ENCODE measurements at places on chromosomes 7 and 10. TPM values are rescaled to one million over a fixed set of nuclear protein-coding genes. Genes with fewer than 3 reads are reported as not detected.

GRCh38 chr7:80298201-80298600 lies 163.6 kb downstream of the GNAI1 start:
- DNase-seq, result no peak

DNA sequence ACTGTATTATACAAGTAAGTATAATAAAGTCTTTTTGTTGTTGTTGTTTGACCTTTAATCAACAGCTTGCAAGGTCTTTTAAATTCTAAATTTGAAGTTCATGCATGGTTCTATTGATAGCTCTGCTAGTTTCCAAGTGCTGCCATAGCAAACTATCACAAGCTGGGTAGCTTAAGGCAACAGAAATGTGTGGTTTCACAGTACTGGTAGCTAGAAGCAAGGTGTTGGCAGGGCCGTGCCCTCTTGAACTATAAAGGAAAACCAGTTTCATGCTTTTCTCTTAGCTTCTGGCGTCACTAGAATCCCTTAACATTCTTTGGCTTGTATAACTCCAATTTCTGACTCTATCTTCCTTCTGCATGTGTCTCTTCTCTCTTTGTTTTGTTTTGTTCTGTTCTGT lies 1021.9 kb upstream of the AUTS2 start:
- no peak for DNase-seq

GRCh38 chr7:151780631-151781030 lies 96.3 kb downstream of the PRKAG2 start:
- no peak for DNase-seq

DNA sequence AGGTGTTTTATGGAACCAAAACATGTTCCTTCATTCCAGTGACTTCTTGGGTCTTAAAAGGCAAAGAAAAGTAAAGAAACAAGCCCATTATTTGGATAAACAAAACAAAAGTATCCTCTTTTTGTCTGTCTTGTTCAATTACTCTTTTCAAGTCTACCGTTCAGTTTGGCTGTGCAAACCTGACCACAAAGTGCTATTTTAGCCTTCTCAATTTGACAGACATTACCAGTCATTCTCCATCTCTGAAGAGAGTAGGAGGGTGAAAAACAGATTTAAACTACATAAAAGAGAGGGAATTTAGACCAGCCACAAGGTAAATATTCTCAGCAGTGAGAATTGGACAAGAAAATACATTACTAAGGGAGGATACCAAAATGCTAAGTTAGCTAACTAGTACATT lies 145.2 kb downstream of the GRM3 start:
- no peak for DNase-seq

- DNase-seq, result no peak
Measured at GRCh38 chr7:101650579-101651081, 21.5 kb upstream of the MYL10 start.

- DNase-seq, result no peak
Measured at GRCh38 chr10:75283671-75284470, 48.1 kb upstream of the COMTD1 start.

- DNase-seq, result no peak
Measured at GRCh38 chr10:132339276-132339675, 7.3 kb downstream of the LRRC27 start.

GRCh38 chr7:101824440-101824839 lies 7.0 kb downstream of the CUX1 start:
- DNase-seq, result peak; percentile 21

- DNase-seq, result no peak
Measured at GRCh38 chr7:139656387-139656786, 121.4 kb downstream of the HIPK2 start.

GRCh38 chr7:71558806-71559613 lies 427.1 kb downstream of the GALNT17 start:
- no peak for DNase-seq

DNA sequence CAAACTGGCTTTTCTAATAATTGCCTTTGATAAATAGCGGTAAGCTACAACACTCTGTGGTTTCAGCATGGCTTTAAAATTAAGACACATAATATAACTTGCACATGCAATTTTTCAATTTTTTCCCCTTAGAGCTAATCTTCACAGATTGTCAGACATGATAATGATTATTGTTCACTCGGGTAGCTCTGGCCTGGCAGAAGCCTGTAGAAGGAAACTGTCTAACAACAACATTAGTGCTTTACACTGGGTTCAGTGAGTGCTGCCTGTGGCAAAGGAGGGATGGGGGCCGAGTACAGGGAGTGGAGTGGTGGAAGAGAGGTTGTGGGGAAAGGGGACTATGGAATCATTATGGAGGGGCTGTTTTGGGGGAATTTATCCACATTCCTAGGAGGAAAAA lies 67.2 kb upstream of the AUTS2 start:
- DNase-seq, result no peak

GRCh38 chr7:4715410-4715776 lies 33.3 kb downstream of the FOXK1 start:
- peak; percentile 75 for DNase-seq

DNA sequence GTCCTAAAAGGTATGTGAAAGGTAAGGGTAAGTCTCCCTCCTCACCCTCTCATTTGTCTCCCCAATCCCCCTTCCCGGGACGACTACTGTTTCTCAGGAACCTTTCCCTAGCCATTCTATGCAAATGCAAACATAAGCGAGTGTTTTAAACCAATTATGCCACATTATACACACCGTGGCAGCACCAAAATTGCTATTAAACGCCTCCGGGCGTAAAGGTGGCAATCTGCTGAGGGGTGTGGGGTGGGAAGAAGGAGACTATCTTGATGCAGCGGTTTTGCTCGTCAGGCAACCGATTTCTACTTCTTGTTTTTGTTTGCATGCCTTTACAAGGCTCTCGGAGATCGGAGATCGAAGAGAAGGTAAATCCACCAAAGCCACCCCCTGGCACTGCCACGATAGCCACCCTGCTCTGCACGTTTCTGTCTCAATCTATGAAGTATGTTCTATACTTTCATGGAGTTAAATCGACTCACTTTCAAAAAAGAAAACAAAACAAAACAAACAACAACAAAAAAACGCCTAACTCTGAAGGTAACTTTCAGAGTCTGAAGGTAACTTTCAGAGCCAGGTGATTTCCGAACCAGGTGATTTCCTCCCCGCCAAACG lies 46.0 kb upstream of the CDK1 start:
- DNase-seq, result no peak

OR2A42 gene
- total RNA-seq, result not detected

DNA sequence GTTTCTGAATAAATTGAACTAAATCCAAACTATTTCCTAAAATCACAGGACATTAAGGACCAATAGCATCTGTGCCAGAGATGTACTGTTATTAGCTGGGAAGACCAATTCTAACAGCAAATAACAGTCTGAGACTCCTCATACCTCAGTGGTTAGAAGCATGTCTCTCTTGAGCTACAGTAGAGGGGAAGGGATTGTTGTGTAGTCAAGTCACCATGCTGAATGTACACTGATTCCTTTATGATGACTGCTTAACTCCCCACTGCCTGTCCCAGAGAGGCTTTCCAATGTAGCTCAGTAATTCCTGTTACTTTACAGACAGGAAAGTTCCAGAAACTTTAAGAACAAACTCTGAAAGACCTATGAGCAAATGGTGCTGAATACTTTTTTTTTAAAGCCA lies 13.9 kb downstream of the MEST start:
- no peak for DNase-seq

DNA sequence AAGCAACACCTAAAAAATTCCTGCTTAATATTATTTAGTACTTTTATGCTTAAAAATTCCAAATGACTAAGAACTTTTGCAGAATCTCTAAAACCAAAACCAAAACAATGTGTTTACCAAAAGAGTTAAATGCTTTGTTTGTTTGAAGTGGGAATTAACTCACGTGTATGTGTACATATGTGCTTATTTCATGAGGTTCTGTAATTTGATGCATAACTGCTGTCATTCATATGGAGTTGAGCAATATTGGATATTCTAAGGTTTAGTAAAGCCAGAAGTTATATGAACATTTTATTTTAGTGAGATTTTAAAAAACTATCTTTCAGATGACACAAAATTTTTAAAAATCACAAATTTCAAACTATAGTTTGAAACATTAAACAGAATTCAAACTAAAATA lies 157.1 kb downstream of the PIP4K2A start:
- no peak for DNase-seq

GRCh38 chr10:120850911-120851865 lies at the start of gene WDR11:
Gene WDR11 (plus strand): TSS chr10:120851362. CDS start chr10:120851421, 59 bp downstream.
- peak; percentile 95 for DNase-seq

DNA sequence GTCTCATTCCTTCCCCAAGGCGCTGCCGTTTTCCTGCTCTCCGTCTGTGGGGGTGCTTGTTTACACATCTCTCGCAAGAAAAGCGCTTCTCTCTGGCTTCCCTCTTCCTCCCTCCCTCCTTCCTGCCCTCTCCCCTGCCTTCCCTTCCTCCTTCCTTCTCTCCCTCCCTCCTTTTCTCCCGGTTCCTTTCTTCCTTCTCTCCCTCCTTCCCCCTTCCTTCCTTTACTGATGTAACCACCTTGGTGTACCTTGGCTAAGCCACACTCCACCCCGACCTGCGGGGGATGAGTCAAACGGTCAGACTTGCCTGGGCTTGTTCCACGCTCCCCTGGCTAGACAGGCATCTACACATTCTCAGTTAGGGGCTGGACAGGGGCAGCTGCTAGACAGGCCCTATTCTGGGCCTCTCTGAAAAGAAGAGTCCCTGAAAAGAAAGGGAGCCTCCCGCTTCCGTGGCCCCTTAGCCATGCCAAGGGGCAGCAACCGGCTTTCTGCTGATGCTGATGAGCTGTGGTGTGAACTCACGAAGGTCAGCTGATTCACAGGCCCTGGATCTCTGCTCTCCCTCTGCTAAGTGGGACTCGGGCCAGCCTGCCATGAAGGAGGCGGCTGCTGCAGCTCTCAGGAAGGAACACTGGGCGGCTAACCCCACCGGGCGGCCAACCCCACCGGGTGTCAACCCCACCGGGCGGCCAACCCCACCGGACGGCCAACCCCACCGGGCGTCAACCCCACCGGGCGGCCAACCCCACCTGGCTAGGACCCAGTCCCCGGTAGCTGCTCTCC lies 216.8 kb downstream of the TCERG1L start:
- no peak for DNase-seq

GRCh38 chr10:14382022-14382421 lies 51.3 kb upstream of the FRMD4A start:
- no peak for DNase-seq

IFIT1B gene
- total RNA-seq, result not detected

ANKMY2 gene
- total RNA-seq, result 12.3 TPM

- DNase-seq, result no peak
Measured at GRCh38 chr7:6096581-6096980, 65.4 kb downstream of the ANKRD61 start.

DOCK4 gene
- 100 TPM for total RNA-seq

DNA sequence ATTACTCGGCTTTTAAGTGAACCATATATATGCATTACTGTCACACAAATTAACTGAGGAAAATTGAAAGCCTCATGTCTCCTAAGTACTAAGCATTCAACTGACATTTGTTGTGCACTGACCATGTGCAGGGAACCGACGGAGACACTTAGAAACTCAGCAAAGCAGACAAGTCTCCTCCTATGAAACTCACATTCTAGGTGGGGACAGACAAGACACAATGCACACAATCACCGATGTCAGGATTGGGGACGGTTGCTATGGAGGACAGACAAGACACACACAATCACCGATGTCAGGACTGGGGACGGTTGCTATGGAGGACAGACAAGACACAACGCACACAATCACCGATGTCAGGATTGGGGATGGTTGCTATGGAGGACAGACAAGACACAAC lies 134.0 kb downstream of the PTPRN2 start:
- no peak for DNase-seq

DNAJB6 gene
- total RNA-seq, result 95.8 TPM

DNA sequence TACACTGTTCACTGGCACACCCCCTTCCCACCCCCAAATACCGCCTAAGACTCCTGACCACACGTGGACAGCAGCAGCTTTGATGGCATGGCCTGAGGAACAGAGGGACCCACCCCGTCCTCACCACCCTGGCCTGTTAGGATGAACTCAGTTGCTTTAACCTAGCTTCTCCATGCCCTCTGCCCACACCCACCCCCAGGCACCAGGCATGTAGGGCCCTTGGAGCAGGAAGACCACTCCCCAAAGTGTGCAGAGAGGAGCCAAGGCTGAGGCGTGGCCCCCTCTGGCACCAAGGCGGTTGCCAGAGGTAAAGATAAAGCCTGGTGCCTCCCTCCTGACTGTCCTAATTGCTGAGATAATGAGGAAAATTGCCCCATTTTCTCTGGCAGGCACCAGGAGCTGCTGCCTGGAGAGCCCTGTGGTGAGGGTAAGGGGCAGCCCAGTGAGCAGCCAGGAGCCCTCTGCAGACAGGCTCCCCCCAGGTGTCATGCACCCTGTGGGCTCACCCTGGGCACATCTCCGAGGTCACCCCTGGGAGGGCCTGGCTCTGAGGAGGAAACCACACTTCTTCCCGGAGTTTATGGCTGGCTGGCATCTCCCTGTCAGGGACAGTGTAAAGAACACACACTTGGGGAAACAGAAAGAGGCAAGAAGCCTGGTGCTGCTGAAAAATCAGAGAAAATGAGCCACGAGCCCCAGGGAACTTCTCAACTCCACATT lies 47.7 kb downstream of the LRRC20 start:
- peak; percentile 45 for DNase-seq

DNA sequence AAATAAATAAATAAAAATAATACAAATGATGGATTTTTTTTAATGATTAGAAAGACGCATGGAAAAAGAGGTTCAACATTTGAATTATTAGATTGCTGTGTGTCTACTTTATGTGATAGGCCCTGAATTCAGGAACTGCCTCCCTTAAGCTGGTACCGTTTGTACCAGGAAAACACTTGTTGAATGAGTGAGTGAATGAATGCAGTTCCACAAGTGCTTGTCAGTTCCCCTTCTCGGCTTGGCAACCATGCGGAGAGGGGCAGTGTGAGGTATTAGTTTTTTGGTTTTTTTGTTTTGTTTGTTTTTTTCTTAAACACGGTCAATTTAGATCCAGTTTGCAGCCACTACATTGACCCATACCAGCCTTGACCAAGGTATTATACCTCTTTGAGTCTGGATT lies 2.1 kb upstream of the DPY19L1 start:
- no peak for DNase-seq

DNA sequence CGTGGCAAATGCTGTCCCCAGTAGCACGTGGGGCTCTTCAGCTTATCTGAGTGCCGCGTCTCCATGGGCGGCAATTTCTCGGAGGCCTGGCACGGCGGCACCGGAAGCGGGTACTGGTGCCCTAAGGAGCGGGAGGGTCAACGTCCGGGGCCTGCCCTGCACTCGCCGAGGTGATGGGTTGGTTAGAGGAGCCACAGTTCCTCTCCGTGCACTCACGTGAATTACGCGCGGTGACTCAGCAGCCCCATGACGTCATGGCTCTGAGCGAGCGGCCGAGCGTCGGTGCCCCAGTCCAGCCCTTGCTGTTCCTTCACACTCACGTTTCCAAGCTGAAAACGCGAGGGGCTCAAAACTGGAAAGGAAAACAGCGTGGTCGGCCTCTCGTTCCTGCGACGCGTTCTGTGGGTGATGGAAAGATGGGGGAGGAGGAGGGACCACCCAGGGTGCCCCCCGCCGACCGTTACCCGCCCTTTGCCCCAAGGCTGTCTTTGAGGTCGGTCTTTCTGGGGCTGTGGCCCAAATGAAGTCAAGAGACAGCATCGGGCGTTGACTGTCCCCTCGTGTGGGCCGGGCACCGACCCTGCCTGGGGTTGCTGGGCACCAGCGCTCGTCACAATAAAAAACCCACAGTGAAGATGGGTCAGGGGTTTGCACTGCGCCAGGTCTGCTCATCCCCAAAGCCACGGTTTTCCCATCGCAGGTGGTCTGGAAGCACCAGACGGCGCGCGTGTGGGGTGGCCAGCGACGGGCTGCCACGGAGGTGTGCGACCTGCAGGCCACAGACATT lies 70.4 kb upstream of the CFAP46 start:
- DNase-seq, result peak; percentile 77

ANKRD1 gene
- total RNA-seq, result 156 TPM

- no peak for DNase-seq
Measured at GRCh38 chr10:130924138-130924819, 387.2 kb downstream of the TCERG1L start.

GRCh38 chr7:70834424-70834823 lies 297.5 kb upstream of the GALNT17 start:
- DNase-seq, result no peak

Measured in upper lobe of right lung (tissue), 1 donor.